Muscle of back (tissue), 13 donors: ENCODE measurements at places on chromosomes 7 and 10.
A peak's percentile ranks its signal among the peaks of the same experiment; 100 is the strongest.

GRCh38 chr7:157652954-157653826, 316.4 kb downstream of the DNAJB6 start:
- no peak for DNase-seq

DNA sequence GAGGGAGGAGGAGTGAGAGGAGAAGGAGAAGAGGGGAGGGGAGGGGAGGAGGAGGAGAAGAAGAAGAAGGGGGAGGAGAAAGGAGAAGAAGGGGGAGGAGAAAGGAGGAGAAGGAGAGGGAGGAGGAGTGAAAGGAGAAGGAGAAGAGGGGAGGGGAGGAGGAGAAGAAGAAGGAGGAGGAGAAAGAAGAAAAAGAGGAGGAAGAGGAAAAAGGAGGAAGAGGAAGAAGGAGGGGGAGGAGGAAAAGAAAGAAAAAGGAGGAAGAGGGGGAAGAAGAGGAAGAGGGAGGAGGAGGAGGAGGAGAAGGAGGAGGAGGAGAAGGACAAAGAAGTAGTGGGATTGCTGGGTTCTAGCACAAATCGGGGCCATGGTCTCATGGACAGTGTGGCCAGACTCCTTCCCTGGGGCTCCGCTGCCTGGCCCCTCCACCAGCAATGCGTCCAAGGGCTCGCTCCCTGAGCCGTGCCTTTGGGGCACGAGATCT, 4.2 kb upstream of the MAFK start:
- no peak for DNase-seq

- DNase-seq, result no peak
Observed at GRCh38 chr7:69738396-69738951, 140.2 kb downstream of the AUTS2 start.

DNA sequence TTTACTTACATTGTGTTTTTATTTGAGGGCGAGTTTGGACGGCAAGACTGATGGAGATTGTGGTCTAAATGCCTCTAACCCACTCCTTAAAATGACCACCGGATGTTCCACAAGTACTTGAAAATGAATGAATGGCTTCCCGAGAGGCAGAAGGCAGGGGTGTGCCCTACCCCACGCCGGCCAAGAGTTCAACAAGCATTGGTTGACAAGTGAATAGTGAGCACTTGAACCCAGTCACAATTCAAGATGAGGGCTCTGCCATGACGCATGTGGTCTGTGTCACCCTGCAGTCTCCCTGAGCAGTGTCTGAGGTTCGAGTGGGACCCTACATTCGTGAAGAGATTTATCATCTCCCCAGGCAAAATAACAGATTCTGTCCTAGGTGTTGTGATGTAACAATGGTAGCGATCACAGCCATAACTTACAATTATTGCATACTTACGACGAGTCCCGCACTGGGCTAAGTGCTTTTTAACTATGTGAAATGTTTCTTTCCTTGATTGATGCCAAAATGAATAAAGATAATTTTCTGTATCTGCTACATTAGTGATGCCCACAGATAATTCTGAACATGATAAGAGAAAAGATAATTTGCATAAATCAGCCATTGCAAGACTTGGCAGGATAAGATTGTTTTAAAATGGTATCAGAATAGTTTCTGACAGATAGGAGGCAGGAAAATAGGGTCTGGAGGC, 305.4 kb downstream of the WDR37 start:
- DNase-seq, result no peak

- DNase-seq, result no peak
Observed at GRCh38 chr10:115030483-115031200, 62.5 kb upstream of the ATRNL1 start.

DNA sequence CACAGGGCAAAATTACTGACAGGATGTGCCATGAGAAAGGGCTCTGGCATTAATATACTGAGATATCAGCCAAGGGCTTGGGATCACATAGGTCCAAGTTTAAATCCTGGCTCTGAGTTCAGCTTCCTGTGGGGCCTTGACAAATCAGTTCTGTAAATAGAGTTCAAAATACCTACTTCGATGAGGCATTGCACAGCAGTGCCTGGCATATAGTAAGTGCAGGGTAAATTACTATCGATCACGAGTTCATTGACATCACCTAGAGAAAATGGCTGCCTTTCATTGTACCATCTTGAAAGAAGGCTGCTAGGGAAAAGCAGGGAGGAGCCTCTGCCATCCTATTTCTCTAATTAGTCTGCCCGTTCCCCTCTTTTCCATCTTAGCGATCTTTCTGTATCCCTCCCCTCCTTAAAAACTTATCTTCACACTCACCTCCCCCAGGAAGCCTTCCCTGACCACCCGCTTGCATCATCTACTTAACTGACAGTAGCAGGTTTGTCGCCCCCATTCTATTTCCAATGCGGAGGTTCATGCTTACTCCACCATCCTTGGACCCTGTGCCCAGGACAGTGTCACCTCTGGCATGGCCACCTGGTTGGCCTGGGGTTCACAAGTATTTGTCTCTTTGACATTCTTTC, 124.5 kb downstream of the C10orf105 start:
- no peak for DNase-seq

- peak; percentile 52 for DNase-seq
Observed at GRCh38 chr10:35191523-35191922, 64.9 kb downstream of the CREM start.

GRCh38 chr7:129160161-129160905, 15.8 kb downstream of the TSPAN33 start:
- DNase-seq, result no peak
